ENCODE measurements at places on chromosomes 11 and 22.

GRCh38 chr11:88535916-88536547 lies 198.5 kb upstream of the CTSC start:
- no peak for DNase-seq

DNA sequence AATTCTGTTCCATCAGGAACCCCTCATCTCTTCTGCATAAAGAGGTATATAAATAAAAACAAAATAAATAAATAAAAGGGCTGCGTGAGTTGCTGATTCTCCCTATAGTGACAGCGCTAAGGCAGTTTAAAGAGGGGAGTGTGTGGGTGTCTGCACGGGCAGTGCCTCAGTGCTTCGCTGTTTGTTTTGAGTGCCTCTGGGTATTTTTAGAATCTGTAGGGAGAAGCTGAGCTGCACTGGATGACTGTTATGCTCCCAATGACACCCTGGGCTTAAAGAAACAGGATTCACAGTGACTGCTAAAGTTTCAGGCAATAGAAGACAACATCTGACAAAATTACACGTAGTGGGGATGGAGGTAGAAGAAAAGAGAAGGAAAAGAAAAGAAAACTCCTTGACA lies 38.8 kb downstream of the SLC1A2 start:
- no peak for DNase-seq

DNA sequence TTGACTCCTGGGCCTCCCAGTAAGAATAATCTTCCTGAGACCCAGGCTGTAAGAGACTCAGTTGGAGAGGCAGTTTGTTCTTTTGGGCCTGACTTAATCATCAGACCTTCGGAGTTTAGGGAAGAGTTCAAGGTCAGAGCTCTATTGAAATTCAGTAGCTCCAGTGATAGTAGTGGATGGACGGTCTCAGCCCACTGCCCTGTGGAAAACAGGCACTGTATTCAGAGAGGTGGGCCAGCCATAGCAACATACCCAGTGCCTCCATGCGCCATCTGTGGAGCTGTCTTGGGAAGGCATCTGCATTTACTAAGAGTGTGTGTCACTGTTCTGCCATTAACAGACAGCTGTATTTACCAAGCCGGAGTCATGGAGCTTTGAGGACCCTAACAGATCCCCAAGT lies 2.9 kb downstream of the SMARCB1 start:
- no peak for DNase-seq

DNA sequence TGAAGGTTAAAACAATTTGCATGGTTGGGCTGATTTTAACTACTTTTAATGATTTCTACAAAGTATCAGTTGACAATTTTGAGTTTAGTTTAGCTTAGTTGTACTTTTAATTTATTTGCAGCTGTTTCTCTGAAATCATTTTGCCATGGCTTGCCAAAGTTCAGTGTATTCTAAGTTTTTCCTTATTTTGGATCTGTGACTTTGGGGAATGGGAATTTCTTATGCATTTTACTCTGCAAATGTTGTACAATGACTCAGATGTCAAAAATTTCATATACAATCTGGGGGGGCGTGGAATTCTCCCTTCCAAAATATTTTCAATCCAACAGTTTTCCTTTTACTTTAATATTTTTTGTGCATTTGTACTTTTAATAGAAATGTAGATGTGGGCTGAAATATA lies 8.9 kb upstream of the DCHS1 start:
- DNase-seq = no peak

DNA sequence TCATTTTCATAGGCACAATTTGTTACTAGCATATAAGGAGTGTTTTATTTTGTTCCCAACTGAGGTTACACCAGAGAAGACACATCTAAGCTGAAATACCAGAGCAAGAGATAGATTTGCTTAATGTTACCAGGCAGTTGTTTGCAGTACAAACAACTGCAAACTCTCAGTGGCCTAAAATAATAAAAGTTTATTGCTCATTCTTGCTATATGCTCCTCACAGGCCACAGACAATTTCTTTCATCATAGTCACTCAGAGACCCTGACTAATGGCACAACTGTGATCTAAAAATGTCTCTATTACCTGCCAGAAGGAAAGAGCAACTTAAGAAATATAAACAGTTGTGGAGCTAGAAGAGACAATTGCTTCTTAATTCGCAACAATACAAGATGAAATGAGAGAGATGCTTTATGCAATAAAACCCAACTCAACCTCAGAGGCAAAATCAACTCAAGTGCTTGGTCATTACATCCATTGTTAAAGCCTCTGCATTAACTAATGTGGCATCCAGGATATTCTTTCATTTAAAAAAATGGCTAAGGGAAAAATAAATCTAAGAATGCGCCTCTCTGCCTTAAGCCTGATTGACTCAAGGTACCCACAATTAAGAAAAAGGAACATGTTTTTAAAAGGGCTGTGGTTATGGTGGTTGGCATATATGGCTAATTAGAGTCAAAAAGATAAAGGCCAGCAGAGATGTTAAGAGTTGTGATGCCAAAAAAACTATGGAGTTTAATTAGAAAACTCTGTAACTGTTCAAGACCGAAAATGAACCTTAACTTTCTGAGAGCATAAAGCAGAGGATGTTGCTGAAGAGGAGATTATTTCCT lies 103.7 kb downstream of the CD44 start:
- no peak for DNase-seq

DNA sequence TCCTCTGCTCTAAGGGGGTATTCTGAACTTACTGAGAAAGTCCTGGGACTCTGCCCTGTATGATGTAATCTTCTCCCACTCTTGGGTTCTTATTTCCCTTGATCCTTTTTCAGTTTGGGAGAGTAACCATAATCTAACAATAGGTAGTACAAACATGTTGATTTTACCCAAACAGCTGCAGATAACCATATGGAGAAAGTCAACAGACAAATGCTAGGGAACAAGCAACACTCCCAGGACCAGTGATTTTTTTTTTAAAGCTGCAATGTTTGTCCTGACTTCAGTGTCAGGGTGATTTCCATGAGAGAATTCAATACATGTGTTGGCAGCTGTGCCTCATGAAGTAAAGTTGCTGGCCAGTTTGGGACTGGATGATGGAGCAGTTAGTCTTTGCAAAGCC lies 156.5 kb downstream of the FCHSD2 start:
- DNase-seq = no peak

GRCh38 chr11:119519796-119520195 lies 96.8 kb upstream of the THY1 start:
- no peak for DNase-seq

DNA sequence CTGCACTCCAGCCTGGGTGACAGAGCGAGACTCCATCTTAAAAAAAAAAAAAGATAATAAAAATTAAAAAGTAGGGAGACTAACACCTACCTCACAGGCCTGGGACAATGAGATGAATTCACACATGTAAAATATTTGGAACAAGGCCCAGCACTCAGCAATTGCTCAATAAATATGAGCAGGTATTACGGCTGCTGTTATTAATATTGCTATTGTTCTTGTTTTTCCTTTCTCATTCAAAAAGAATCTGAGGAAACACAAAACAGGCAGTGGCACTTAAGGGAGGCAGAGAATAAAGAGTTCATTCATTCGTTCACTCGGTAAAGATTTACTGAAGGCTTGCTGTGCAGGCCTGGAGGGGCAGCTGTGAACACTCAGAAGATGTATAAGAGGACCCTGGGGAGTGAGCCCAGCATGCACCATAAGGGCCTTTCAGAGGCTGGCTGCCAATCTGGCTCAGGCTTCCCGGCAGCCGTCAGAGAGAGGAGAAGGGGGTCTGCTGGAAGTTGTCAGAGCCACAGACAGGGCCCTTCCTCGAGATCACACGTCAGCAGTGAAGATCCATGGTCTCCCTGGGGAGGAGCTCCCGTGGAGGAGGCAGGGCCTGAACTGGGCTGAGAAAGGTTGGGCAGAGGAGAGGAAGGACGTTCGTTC lies 51.6 kb upstream of the TCF20 start:
- peak; percentile 43 for DNase-seq

- DNase-seq = no peak
Measured at GRCh38 chr11:103222806-103223205, 113.6 kb downstream of the DYNC2H1 start.

DNA sequence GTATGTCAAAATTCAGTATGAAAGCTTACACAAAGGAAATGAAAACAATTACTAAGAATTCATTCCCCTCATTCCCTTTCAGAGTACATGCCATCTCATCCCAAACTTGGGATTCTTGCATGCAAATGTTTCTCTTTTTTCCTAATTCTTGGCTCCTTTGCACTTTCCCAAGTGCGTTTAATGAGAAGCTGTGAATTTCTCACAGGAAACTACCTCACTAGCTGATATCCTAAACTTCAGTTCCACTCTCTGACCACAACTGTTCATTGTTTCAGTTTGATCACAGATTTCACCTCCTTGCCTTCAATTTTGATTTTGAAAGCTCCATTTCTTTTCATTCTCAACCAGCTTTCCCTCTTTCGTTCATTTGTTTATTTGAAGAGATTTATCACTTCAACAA lies 5.9 kb upstream of the ARL14EP start:
- DNase-seq = no peak

DNA sequence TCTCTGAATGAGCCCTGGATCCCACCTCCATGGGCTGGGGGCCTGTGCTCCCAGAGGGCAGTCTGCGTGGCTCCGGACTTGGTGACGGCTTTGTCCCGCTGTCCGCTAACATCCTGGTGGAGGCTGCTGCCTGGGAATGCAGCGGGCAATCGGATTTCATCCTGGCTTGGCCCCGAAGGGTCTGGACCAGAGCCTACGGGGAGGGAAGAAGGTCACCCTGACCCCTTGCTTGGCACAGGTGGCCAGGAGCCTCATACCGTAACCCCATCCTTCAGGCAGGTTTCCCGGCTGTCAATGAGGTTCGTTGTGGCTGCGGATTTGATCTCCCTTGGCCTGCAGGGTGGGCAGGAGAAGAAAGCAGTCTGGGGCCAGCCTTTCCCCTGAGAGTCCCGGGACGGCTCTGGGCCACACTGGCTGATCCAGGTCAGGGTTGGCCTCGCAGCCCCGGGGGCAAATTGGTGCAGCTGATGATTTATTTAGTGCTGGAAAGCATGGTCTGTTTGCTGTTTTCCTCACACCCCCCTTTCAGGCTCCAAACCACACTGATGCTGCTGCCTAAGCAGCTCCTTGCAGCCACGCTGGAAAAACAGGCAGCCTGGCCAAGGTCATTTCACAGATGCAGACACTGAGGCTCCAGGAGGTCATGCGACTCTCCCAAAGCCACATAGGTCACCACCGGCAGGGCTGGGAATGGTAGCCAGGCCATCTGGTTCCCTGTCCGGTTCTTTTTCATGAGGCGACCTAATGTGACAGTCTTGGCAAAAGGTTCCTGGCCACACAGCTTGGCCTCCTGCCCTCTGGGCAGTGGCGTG lies 15.0 kb downstream of the PRDM11 start:
- no peak for DNase-seq

- no peak for DNase-seq
Measured at GRCh38 chr11:95991545-95991944, 67.6 kb upstream of the MTMR2 start.

- DNase-seq = no peak
Measured at GRCh38 chr11:109590782-109591181, 168.8 kb downstream of the C11orf87 start.

GRCh38 chr11:11414996-11415395 lies 61.9 kb upstream of the CSNK2A3 start:
- DNase-seq = no peak

GRCh38 chr11:40514124-40514523 lies 945.3 kb downstream of the LRRC4C start:
- no peak for DNase-seq

DNA sequence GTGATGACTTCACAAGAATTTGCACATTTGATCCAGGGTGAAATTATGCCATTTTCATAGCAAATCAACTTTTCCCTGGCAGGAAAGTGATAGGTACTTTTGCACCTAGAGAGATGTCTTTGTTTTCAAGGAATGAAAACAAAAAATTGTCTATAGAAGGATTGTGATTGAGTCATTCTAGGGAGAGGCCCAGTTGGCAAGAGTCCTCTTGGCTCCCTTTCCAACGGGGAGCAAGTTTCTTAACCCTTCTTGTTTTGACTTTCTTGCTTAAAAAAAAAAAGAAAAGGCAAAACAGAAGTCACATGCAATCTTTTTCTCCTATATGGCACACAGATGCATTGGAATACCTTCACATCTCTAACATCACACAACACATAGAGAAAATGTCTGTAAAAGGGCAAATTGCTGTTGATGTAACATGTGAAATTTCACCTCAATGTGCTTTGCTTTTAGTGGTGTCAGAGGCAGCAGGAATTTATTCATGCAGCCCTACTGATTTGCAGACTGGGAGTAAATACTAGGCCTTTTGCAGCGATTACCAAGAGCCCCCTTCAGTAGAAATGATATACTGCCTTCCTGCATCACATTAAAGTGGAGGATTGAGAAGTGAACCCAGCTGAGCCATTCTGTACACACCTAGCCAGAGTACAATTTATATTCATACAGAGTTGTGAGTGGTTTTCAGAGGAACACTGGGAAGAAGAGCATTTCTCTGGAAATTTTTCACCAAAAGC lies 290.7 kb upstream of the MPPED2 start:
- DNase-seq = no peak

GRCh38 chr22:43343262-43343669 lies at the start of gene SCUBE1:
Gene SCUBE1 (minus strand): TSS chr22:43343372. CDS start chr22:43343261, 111 bp downstream.
- no peak for DNase-seq

- no peak for DNase-seq
Measured at GRCh38 chr11:36002796-36003195, 58.9 kb downstream of the LDLRAD3 start.

DNA sequence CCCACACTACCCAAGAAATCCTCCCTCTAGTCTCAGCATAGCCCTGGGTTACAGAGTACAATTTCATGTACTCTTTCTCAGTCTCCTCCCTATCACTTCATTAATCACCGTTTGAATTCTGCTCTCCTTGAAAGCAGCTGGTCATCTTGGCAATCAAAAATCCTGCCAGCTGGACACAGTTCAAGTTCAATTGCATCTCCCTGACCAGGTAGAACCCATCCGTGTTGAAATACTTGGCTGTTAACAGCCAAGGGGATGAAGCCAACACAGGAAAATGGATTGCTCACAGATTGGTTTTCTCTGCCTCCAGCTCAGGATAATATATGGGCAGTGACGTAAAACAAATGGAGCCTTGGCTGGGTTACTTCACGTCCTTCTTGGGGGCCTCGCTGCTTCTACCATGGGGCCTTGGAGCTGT lies 55.1 kb upstream of the GRK3 start:
- no peak for DNase-seq

GRCh38 chr11:111577821-111578220 lies 24.4 kb upstream of the SIK2 start:
- no peak for DNase-seq

DNA sequence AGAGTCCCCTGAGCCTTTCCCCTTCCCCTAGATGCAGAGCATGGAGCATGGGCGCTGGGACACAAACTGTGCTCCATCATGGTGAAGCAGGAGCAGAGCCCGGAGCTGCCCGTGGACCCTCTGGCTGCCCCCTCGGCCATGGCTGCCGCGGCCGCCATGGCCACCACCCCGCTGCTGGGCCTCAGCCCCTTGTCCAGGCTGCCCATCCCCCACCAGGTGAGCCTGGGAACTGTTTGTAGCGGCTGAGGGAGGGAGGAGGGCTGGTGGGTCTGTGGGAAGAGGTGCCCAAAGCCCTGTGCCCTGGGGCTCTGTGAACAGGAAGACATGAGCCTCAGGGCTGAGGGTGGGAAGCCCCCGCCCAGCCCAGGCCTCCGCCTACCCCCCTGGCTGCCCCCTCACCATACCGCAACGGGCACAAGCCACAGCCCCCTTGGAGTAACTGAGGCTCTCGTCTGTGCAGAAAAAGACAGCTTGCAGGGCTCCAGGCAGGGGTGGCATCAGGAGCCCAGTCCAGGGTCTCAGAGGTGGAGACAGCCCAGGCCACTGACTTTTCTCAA lies 30.4 kb downstream of the CREB3L1 start:
- DNase-seq = no peak

- no peak for DNase-seq
Measured at GRCh38 chr22:35802885-35803284, 85.2 kb downstream of the APOL5 start.

Measured in right kidney (tissue), 9 donors.